ENCODE measurements at places on chromosomes 16 and 17.

GRCh38 chr16:73527187-73527586 lies 479.3 kb upstream of the ZFHX3 start:
- DNase-seq: no peak

- DNase-seq: no peak
These were observed 7.8 kb upstream of the ADGRG1 start for GRCh38 chr16:57620335-57621231.

DNA sequence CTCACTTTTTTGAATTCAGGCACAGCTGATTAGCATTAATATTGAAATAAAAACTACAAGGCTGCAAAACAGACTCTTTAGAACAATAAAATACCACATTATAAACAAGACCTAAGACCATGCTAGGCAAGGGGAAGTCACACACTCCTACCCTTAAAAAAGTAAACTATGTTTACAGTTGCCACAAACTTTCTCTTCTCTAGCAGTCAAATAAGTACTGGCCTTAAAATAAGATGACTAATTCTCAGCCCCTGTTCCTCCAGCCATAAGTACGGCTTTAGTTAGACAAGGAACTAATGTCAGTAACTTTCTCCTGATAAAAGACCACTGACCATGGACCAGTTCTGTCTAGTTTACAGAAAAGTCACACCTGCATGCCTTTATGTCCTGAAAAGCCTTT lies 19.5 kb upstream of the CPHXL start:
- no peak for DNase-seq

- no peak for DNase-seq
These were observed 81.2 kb upstream of the NSRP1 start for GRCh38 chr17:30035369-30035768.

GRCh38 chr16:49854796-49855203 lies 1.1 kb downstream of the ZNF423 start:
- DNase-seq: no peak

- DNase-seq: no peak
These were observed 1.4 kb upstream of the FOXC2 start for GRCh38 chr16:86565181-86565631.

GRCh38 chr17:2436316-2436905 lies 35.6 kb upstream of the MNT start:
- DNase-seq: no peak

DNA sequence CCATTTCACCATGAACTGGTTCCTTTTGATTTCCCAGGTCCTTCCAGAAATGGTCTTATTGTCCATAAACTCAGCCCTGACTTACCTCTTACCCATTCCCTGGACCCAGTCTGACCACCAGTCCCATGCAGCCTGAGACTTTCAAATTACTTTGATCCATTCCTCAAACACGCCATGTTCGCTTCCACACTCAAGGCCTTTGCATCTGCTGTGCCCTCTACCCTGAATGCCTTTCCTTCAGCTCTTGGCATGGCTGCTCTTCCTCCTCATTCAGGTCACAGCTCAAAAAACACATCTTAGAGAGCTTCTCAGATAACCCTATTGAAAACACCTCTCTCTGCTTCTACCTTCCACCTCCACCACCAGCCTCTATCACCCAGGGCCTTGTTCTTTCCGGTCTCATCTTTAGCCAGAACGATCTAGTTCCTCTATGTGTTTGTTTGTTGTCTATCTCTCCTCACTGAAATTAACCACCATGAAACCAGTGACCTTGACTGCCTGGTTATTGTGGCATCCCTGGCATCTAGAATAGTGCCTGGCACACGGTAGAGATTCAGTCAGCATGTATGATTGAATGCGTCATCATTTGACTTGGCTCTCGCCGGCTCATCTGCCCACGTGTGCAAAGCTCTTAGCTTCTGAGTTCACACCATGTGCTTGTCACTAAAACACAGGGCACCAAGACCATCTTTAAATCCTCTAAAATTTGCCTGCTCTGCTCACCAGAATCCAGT lies 12.8 kb downstream of the CRYM start:
- no peak for DNase-seq

- DNase-seq: no peak
These were observed 39.8 kb downstream of the RMI2 start for GRCh38 chr16:11384956-11385586.

DNA sequence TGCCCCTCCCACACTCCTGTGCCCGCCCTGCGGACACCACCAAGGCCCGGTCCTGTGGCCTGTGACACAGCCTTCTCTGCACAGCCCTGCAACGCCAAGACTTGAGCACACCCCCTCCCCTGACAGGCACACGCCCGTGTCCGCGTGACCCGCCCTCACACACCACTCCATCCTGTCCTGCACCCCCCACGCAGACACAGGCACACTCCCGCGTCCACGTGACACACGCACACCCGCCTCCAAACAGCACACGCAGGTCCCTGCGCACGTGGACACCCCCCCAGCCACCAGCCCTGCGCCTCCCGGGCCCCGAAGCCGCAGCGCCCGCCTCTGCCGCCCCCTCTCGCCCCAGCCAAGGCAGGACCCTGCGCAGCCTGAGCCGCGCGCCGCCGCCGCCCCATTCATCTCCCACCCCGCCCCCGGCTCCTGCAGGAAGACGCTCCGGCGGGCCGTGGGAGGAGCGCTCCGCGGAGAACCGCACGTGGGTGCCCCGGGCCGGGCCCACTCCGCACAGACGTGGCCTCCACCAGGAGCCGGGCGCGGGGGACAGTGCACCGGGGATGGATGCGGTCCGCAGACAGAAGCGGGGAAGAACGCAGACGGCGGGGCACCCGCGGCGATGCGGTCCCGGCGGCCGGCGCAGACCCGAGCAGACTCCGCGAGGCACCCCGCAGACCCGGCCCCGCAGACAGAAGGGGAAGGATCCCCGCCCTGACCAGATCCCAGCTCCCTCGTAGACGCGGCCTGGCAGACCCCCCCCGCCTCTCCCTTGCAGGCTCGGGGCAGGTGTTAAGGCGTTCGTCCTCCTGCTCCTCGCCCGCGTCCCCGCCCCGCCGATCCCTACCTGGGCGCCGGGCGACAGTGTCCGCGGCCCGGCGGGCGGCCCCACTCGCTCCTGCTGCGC lies 506 bp downstream of the CAMKK1 start:
- DNase-seq: peak; percentile 47

DNA sequence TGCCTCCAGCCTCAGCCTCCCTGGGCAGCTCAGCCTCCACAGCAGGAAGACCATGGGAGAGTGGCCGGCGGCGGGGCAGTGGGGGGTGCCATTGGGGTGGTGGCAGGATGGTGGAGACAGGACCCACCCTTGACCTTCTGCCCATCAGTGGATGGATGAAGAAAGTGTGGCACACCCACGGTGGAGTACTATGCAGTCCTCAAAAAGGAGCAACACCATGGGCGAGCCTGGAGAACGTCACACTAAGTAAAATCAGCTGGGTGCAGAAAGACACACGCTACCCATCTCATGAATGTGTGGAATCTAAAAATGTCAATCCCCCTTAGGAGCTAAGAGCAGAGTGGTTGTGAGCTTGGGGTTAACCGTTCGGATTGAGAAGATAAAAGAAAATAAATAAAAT lies 34.8 kb upstream of the ACSF3 start:
- DNase-seq: no peak

DNA sequence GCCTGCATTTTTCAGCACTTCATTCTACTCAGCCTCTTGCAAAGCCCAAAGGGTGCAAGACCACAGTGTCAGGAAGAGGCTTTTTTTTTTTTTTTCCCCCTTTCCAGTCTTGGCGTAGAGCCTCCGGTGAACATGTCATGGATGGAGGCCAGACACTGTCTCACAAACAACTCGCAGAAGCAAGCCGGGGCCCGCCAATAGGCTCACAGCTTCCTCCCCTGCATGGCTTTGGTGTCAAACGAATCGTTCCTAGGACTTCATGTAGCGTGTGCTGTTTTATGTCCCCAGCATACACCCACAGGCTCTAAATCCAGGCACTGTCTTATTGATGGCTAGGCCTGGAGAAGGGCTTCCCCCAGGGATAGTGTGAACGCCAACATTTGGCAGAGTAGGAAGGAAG lies 457.7 kb upstream of the MAF start:
- no peak for DNase-seq

DNA sequence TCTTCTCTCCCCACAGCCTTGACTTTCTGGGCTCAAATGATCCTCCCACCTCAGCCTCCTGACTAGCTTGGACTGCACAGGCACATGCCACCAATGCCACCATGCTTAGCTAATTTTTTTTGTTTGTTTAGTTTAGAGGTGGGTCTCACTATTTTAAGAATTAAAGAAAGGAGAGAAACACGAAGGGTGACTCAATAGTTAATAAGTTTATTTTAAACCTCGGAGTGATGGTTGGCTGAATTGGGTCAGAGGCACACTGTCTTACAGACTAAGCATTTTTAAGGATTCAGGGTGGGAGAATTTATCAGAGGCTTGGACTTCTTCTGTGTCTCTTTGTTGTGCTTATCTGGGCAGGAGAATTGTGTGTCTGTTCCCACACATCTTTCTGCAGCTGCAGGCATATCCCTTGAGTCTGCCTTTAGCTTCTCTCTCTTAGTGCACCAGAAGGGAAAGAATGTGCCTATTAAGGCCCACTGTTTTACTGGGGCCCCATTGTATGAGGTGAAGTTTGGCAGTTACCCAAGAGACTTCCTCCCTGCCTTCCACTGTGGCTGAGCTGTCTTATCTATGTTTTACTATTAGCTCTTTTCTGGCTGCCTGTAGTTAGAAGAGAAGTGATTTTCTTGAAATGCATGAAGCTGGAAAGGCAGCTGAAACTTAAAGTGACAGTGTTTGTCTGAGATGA lies 2172.0 kb downstream of the TP53TG3F start:
- no peak for DNase-seq

DNA sequence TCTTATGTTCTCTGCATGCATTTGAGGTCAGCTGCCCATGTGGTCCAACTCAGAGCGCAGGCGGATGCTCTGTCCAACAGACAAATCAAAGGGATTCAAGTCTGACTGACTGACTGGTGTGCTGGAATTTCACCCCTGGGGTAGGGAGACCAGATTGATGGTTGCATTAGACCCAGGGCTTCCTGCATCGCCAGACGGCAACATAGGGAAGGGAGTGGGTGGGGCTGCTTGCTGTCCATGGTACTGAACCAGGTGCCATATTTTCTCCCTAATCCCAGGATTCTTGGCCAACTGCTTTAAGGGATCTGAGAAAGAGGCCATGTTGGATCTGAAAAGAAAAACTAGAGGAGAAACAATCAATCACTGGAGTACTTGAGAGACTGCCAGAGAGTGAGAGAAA lies 332.0 kb downstream of the XYLT1 start:
- no peak for DNase-seq

GRCh38 chr17:41535764-41536481 lies 7.8 kb upstream of the KRT19 start:
- no peak for DNase-seq

Data from activated naive CD4-positive, alpha-beta T cell treated with anti-CD3 and anti-CD28 coated beads, Interleukin-2, amount 50 U/mL, for 72 hours (primary cell).